ENCODE measurements at places on chromosomes 3 and 15.

- no peak for DNase-seq
Measured at GRCh38 chr15:32871883-32872282, 154.1 kb downstream of the GREM1 start.

- DNase-seq: no peak
Measured at GRCh38 chr3:164235289-164236028, 842.8 kb downstream of the SI start.

DNA sequence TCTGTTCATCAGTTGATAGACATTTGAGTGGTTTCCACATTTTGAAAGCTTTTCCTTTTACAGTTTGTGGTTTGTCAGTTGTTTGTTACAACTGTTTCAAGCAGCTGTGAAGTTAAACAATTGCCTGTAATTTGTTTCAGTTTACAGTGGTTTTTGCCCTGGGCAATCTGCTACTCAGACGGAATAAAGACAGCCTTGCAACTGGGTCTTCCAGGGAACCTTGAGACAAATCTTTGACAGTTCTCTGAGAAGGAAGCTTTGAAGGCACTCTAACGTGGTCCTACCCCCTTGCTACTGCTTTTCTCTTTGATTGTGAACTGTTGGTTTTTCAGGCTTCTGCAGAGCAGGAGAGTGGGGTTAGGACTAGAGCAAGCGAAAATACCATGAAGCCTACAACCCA lies 28.0 kb downstream of the LRRC28 start:
- no peak for DNase-seq

- DNase-seq: no peak
Measured at GRCh38 chr3:47583320-47584075, 4.8 kb upstream of the CSPG5 start.

- no peak for DNase-seq
Measured at GRCh38 chr3:160577556-160578195, 12.3 kb upstream of the KPNA4 start.

DNA sequence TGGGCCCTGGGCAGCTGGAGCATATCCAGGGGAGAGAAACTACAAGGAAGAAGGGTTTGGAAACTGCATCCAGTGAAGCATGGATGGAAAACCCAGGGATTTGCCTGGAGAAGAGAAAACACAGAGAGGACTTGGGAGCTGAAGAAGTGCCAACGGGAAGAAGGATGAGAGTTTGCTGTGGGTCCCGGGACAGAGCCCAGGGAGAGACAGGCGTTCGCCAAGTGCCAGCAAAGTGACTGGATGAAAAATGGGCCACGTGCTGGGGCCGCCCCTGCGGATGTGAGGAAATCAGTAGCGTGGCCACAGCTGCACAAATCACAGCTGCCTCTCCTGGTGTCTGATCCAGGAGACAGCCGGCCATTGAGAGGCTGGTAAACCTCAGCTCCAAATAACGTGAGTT lies 70.4 kb downstream of the HES1 start:
- no peak for DNase-seq

DNA sequence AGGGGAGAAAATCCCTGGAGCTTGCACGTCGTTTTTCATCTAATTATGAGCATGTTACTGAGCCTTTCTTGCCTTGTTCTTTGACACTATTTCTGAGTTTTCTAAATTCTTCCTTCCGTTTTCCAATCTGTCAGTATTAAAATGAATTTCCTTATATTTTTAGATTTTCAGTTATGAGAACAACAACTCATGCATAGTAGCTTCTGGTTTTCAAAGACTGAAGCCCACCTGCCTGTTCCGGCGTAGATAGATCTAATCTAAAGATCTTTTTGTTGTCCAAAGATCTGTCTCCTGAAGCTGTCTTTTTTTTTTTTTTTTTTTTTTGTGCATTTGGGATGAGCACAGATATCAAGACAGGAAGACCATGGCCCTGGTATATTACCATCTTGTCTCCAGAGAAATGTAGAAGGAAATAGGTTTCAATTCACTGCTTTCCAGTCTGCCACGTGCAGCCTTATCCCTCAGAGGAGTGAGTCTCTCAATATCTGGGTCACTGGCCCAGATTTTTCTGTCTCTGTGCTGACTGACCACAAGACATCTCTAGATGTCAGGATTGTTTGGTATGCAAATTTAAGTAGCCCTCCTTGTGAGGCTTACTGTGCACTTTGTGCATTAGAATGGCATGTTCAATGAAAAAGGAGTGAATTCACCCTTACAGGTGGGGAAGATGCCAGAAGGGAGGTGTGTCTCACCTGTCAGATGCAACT lies 222.3 kb upstream of the TMC3 start:
- DNase-seq: no peak

DNA sequence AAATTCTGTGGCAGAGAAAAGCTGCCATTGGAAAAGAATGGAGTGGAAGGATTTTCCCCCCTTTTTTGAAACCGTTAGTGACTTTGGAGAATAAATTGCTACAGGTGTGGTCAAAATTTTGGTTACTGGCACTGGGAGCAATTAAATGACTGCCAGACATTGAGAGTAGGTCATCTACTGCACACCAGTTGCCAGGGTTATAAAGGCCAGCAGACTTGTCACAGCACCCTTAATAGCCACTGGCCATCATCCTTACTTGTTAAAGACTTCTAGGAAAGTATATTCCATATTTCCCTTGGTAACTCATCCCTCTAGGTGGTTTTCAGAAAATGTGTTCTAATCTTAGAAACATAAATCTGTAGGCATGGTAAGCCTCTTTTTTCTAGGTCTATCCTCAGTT lies 8.0 kb downstream of the PIK3CA start:
- DNase-seq: no peak

DNA sequence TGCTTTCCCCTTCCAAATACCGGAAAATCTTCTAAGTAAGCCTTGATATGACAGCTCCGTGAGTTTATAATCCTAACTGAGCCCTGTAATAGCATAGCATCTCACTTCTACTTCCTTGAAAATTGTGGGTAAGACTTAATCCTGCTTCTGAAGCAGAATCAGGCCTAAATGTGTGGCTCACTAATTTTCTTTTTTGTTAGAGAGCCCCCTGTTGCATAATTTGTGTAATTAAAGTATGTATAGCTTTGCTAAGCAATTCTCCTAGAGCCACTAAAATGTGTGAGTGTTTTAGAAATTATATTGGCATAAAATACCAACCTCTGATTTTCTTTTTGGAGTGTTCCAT lies 304.4 kb downstream of the FGF12 start:
- DNase-seq: no peak

GRCh38 chr15:83200589-83200988 lies 7.0 kb downstream of the HDGFL3 start:
- no peak for DNase-seq

DNA sequence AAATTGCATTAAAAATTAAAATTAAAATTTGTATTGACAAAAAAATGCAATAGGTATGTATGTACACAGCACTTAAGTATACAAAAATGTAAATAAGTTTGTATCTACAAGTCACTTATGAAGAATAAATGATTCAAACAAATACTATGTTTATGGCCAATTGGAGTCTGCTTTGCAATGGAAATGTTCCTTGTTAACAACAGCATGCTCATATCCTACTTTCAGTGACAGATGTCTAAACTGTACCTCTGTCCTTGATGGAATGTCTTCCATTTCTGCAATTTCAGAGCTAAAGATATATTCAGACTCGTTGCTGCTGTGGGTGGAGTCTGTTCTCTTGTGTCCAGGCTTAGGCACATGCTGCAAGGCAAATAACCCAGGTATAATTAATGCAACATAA lies 64.1 kb upstream of the MYO5C start:
- no peak for DNase-seq

DNA sequence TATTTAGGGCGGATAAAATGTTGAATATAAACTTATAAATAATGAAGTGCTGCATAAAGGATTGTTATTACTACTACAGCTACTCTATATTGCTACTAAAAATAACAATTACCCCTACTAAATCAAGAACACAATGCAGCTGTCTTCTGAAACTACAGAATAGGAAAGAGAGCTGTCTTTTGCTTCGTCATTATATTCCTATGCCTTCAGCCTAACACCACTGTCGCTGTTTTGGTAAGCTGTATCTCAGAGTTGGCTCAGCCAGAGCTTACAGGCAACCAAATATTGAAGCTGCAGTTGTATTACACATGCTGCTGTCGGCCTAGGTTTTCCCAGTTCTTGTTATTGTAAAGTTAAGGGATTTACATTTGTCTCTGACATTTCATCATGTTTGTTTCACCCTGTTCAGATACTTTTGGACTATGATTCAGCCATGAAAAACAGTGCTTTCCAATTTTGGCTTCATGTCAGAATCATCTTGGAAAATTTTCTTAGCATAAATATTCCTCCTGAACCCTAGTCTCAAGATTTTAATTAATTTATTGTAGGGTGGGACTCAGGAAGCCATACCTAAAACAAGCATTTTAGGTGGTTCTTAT lies 31.3 kb upstream of the LPP start:
- no peak for DNase-seq

- DNase-seq: no peak
Measured at GRCh38 chr15:66611257-66612053, 45.7 kb upstream of the LCTL start.

DNA sequence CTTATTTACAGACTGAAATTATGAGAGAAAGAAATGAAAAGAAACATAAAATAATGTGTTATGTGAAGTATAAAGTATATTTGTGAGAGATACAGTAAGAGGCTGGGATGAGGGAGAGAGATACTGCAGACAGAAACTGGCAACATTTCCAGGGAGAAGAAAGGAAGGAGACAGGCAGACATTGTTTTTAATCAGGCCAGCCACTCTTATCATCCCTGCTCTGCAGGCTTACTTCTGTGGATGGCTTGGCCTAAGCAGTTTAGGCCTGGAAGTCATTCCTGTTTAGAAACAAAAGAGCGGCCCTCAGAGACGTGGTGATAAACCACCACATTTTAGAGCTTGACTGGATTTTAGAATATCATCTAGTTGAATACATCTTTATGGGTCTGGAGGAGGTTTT lies 12.4 kb downstream of the PCCB start:
- no peak for DNase-seq

DNA sequence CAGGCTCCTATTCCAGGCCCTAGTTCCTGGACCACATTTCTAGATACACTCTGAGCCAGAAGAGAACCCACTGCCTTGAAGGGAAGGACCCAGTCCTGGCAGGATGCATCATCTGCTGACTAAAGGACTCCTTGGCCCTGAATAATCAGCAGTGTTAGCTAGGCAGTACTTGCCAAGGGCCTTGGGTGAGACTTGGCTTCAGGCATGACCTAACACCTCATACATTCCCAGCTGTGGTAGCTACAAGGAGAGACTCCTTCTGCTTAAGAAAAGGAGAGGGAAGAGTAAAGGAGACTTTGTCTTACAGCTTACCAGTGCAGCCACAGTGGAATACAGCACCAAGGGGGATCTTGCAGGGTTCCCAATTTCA lies 26.4 kb downstream of the PEAK1 start:
- no peak for DNase-seq

DNA sequence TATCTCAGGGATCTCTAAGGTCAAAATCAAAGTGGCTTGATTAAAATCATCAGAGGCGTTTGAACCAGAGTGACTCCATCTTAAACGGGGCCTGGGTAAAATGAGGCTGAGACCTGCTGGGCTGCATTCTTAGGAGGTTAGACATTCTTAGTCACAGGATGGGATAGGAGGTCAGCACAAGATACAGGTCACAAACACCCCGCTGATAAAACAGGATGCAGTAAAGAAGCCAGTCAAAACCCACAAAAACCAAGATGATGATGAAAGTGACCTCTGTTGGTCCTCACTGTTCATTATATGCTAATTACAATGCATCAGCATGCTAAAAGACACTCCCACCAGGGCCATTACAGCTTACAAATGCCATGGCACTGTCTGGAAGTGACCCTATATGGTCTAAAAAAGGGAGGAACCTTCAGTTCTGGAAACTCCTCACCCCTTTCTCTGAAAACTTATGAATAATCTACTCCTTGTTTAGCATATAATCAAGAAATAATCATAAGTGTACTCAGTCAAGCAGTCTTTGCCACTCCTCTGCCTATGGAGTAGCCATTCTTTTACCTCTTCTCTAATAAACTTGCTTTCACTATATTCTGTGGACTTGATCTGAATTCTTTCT lies 143.3 kb upstream of the SLCO3A1 start:
- no peak for DNase-seq
